Fibroblast of lung (primary cell): ENCODE measurements at places on chromosomes 2 and 18. TPM values are rescaled to one million over a fixed set of nuclear protein-coding genes. Genes with fewer than 3 reads are reported as not detected.

- H3K27me3 ChIP-seq = no peaks in the 10 kb centered on the region
- no peak overlapping the region for H3K4me3 ChIP-seq
- H3K36me3 ChIP-seq = peaks cover 3% of the 10 kb centered on the region
- no peak overlapping the region for H3K27ac ChIP-seq
- DNase-seq = no peak
These were observed 137.4 kb downstream of the SMAD7 start for GRCh38 chr18:48813321-48813720.

- H3K4me3 ChIP-seq = no peak overlapping the region
- H3K4me1 ChIP-seq = no peaks in the 10 kb centered on the region
- no peak overlapping the region for H3K27ac ChIP-seq
- H3K27me3 ChIP-seq = no peaks in the 10 kb centered on the region
- no peak for DNase-seq
These were observed 82.3 kb upstream of the SPRED2 start for GRCh38 chr2:65514555-65515195.

PREPL gene
- 47.9 and 59.5 TPM in 2 replicates for polyA plus RNA-seq

ADAM23 gene
- polyA plus RNA-seq = 2.7 and 9.5 TPM in 2 replicates

DNA sequence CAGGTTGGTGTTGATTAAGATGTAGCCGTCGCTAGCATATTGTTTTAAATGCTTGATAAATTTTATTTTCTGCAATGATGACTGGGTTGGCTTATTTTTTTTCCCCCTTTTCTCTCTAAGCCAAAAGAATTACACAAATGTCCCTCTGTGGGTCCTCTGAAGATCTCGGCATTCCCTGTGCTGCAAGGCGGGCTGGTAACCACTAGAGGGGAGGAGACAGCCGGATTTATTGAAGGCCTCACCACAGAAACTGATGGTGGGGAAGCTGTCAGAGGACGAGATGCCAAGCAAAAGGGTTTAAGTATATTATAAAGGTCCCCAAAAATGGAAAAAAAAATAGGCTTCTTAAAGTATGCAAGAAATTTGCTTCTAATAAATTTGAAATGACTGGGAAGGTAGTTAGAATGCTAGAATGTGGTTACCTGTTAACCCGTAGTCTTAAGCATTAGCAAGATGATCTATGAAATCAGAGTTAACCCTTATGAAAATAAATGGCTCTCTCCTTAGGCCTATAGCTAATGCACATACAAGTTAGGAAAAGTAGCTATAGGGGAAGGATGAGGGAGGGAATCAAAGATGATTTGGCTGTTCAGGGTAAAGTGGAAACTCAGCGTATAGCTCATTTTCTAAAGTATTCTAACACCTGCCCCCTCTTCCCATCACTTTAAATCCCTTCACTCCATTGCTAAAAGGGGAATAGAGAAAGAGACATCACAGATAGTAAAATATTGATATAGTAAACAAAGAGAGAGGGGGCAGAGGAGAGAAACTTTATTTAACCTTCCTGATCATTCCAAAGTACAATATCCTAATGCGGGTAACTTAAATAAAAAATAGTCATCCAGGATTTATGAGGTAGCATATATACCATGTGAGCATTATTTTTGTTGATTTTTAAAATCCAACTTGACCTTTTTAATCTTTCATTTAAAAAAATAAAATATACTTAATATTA is 894.5 kb upstream of the POU3F3 start:
- no peak overlapping the region for H3K4me3 ChIP-seq
- no peak for DNase-seq
- H3K27me3 ChIP-seq = no peaks in the 10 kb centered on the region
- no peaks in the 10 kb centered on the region for H3K4me1 ChIP-seq

VWC2L gene
- polyA plus RNA-seq = not detected in 2 replicates

DGKD gene
- polyA plus RNA-seq = 6.0 and 6.2 TPM in 2 replicates

ANKRD29 gene
- polyA plus RNA-seq = 2.0 and 3.4 TPM in 2 replicates

GAREM2 gene
- 1.6 TPM in 2 replicates for polyA plus RNA-seq

- H3K4me1 ChIP-seq = peaks cover 4% of the 10 kb centered on the region
- no peaks in the 10 kb centered on the region for H3K36me3 ChIP-seq
- no peak for DNase-seq
These were observed 26.2 kb upstream of the SNED1 start for GRCh38 chr2:240972201-240972600.

KYNU gene
- 0.26 and 1.7 TPM in 2 replicates for polyA plus RNA-seq
